ENCODE measurements at places on chromosomes 16 and 17.
A peak's percentile ranks its signal among the peaks of the same experiment; 100 is the strongest.

DNA sequence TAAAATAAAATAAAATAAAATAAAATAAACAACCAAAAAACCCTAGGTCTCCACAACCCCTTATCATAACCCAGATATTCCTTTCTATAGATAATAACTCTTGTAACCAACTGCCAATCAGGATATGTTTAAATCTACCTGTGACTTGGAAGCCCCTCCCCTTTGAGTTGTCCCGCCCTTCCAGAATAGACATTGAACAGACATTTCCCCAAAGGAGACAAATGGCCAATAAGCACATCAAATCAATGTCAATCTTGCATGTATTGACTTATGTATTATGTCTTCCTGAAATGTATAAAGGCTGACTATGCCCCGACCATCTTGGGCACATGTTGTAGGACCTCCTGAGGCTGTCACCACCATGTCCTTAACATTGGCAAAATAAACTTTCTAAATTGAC, 1.5 kb upstream of the MAPK7 start:
- DNase-seq, result no peak

DNA sequence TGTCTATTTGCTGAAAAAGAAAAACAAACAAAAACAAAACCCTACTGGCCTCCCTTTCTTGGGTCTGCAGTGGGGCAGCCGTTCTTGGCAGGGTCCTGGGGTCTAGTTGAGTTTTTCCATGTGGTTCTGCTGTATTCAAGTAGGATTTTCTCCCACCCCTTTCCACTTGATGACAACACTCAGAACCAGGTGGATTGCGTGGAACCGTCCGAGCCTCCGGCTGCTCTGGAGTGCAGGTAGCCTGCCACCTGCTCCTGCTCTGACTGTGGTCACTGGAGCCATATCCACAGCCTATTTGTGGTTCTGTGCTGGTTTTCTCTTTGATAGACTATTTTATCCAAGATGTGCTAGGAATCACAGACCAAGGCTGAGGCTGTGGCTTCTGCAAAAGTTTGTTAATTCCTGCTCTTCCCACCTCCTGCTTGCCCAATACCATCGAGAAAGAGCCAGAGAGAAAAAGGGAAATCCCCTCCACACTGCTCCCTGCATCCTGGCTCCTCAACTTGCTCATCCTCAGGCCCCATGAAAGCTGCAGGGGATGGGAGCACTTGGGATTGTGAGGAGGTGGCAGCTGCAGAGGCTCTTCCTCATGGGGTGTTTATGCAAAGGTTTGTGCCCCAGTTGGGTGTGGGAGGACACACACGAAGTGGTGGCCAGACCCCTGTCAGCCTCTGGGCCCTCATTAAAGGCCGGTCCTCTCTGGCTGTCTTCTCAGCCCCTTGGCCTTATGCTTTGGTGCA, 377.8 kb upstream of the TNRC6C start:
- DNase-seq, result no peak

DNA sequence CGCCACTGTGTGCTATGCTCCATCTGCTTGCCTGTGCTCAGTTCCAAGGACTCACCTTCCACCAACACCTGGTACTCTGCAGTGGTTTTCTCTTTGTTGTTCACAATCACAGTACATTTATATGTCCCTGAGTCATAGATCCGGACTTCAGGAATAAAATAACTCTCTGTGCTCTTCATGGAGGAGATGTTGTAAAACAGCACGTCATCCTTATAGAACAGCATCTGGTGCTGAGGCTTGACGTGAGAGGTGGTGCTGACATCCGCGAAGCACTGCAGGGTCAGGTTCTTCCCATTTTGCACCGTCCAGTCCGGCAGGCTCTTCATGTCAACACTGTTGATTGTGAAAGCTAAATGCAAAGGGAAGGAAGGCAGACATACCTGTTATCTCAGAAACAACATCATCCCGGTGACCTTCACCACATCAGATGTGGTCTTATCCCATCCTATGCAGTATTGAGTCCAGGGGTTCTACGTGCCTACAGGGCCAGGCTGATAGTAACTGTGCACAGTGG, 12.8 kb downstream of the PECAM1 start:
- no peak for DNase-seq

DNA sequence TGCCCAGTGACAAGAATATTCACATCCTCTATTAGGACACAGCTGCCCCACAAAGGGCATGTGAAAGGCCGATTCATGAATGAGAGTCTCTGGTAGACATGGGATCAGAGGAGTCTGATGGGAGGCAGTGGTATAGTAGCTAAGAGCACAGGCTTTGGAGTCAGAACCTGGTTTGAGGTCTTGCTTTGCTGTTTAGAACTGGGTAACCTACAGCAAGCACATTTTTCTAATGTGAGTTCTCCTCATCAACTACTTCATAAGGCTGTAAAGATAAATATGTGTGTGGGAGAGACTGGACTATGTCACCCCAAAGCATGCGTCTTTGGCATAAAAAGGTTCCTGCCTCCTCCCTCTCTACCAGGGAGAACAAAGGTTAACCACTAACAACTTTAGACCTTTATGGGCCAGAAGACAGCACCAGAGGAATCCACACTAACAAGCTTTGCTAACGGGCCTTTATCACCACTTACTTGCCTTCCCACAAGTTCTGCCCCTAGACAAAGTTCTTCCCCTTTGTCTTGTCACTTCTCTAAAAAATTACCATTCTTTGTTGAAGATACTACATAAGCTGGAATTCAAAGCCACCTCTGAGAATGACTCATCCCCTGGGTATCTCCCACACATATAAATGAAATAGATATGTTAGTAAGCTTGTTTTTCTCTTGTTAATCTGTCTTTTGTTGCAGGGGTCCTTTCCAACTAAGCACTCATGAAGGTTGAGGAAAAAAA, 21.1 kb downstream of the CDR2 start:
- DNase-seq, result no peak

DNA sequence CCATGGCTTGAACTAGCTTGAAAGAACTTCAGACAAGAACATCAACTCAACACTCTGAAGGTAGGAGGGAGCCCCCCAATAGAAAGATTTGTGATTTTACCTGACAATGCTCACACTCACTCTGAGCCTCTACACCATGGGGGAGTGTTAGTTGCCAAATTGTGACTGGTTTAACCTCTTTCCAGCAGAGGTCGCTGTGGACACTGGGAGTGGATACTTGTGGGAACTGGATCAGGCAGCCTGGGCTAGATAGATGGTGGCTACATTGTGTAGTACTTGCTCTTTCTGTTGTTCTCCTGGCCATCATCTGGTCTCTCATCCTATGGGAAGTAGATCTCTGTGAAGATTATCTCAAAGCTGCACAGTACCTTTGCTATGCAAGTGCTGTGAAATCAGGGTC, 2.9 kb downstream of the SMPD3 start:
- DNase-seq, result peak; percentile 90

DNA sequence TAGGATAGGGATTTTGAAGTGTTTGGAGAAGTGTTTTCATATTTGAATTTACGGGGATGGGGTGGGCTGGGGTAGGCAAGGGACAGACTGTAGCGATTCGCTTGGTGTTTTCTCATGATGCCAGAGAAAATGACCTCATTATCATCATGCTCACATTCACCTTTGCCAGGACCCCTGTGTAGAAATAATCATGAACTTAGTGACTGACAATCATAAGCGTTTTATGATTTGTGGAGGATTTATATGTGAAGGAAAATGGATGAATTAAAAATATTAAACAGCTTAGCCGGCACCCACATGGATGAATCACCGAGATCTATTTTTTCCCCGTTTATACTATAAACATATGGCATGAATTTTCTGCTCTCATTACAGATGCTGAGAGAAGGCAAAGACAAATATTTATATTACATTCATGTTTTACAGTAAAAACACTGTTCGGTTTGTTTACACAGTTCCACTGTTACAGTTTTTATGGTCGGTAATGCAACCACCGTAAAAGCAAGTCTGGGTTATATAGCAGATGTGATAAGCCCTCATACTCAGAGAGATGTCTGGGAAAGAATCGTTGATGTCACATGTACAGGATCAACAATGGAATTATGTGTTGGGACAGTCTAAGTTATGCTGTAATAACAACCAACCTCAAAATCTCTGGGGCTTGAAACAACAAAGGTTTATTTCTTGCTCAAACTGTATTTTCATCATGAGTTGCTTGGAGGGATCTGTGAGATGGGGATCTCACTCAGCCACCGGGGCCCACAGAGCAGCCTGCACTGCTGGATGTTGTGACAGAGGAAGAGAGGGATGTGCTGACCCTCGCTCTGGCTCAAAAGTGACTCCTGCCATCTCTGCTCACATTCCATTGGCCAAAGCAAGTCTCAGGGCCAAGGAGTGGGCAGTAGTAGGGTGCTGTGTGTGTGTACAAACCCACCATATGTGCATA, 85.1 kb downstream of the WWOX start:
- no peak for DNase-seq

GRCh38 chr17:27818401-27819105, 18.2 kb upstream of the NOS2 start:
- DNase-seq, result no peak

- DNase-seq, result no peak
These were observed 1.2 kb downstream of the DNAJA3 start for GRCh38 chr16:4426722-4427372.

DNA sequence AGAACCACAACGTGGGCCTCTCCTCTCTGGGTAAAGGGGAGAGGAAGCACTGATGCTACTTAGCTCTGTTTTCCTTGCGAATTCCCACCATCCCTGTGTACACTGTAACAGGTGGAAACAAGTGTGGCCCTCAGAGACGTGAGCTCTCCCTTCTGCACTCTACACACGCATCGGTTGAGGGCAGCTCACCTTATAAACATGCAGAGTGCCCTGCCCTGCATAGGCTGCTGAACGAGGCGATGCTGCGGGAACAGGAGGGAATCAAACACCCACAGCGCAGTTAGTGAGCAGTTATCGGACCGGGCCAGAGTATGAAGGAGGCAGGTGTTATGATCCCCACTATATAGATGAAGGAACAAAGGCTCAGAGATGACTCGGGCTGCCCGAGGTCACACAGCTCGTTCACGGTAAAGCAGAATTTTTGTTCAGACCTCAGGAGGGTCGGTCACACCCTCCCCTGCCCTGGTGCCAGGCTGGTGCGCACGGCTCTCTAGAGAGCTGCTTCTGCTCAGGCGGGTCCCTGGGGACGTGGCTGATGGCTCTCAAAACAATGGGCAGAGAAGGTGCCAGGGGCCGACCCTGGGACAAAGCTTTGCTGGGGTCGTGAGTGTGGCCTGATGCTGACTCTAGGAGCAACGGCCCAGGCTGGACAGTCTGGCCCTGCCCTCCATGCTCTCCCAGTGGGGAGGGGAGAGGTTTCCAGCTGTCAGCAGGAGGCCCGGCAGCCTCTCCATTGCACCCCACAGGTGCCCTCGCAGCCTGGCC, 68.5 kb downstream of the RPH3AL start:
- no peak for DNase-seq

GRCh38 chr17:8552577-8553320, 77.8 kb downstream of the MYH10 start:
- DNase-seq, result no peak

DNA sequence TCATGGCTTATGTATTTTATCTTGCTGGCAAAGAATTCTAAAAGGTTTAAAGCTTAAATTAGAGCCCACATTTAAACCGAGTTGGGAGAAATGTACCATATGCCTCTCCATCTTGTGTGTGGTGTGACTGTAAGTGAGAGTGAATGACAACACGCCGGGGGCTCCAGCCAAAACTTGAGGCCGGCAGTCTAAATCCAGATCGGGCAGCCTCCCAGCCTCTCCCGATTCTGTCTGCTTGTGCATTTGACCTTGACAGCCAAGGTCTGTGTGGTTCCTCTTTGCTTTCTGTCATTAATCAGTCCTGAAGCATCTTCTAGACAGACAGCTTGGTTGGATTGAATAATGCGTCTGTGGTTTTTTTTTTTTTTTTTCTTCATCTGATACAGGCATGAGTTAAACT, 1093.2 kb upstream of the EEF2KMT start:
- no peak for DNase-seq

- DNase-seq, result peak; percentile 79
These were observed 23.0 kb upstream of the NSRP1 start for GRCh38 chr17:30093463-30094147.

GRCh38 chr16:49150341-49150740, 131.3 kb downstream of the CBLN1 start:
- DNase-seq, result no peak

DNA sequence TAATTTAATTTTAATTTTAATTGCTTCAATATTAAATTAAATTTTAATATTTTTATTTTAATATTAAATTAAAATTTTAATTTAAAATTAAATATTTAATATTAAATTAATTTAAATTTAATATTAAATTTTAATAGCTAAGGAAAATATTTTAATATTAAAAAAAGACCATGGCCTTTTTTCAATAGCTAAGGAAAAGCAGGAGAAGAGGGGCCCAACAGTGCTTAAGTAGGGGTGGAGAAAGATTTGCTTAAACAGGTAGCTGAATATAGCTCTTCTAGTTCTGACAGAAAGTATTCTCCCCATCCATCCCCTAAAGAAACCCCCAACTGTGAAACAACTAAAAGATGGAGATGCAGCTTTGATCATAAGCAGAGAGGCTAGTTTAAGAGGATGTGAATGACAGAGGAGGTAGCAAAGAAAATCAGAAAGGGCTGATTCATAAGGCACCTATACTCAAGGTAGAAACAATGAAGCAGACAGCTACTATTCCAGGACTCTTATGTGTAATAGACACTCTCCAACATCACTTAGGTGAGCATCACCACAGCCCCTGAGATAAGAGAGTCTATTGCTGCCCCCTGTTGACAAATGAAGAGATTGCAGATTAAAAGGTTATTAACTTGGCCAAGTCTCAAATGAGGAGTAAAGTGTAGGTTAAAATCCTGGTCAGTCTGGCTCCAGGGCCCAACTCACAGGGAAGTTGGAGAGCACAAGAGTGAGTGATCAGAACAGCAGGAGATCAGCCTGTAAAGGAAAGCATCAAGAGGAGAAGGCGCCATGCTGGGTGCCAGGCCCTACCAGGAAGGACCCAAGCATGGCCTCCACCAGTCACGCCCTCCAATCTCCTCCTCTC, 7.8 kb upstream of the RNASEK start:
- peak; percentile 78 for DNase-seq

GRCh38 chr17:75516619-75517296, 430 bp downstream of the TSEN54 start:
- peak; percentile 82 for DNase-seq

- no peak for DNase-seq
These were observed 6.5 kb downstream of the FMNL1 start for GRCh38 chr17:45227926-45228762.

GRCh38 chr16:55942821-55943220, 67.6 kb upstream of the CES5A start:
- DNase-seq, result no peak

Measured in neural progenitor cell (in vitro differentiated cells).